Stimulated activated naive CD8-positive, alpha-beta T cell treated with anti-CD3 and anti-CD28 coated beads, Interleukin-15, amount 100 ng/mL, for 72 hours (primary cell): ENCODE measurements at places on chromosomes 5 and 9.

- DNase-seq, result no peak
These were observed 198.0 kb upstream of the MVB12B start for GRCh38 chr9:126128494-126129142.

DNA sequence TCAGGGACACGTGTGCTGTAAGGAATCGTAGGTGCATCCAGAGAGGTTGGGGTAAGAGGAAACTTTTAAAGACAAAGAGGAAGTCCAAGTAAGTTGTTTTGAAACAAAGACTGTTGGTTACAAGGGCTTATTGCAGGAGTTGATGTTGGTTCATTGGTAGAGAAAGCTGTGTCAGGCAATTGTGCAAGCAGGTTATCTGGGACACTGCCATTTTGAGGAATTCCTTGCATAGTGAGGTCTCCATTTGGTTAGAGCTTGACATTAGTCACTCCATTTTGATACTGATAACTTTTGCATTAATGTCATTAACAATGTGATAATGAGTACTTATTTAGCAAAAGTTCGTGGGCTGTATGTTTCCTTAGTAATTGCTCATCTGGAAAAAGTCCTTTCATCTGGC is 24.9 kb downstream of the CNOT6 start:
- DNase-seq, result no peak

DNA sequence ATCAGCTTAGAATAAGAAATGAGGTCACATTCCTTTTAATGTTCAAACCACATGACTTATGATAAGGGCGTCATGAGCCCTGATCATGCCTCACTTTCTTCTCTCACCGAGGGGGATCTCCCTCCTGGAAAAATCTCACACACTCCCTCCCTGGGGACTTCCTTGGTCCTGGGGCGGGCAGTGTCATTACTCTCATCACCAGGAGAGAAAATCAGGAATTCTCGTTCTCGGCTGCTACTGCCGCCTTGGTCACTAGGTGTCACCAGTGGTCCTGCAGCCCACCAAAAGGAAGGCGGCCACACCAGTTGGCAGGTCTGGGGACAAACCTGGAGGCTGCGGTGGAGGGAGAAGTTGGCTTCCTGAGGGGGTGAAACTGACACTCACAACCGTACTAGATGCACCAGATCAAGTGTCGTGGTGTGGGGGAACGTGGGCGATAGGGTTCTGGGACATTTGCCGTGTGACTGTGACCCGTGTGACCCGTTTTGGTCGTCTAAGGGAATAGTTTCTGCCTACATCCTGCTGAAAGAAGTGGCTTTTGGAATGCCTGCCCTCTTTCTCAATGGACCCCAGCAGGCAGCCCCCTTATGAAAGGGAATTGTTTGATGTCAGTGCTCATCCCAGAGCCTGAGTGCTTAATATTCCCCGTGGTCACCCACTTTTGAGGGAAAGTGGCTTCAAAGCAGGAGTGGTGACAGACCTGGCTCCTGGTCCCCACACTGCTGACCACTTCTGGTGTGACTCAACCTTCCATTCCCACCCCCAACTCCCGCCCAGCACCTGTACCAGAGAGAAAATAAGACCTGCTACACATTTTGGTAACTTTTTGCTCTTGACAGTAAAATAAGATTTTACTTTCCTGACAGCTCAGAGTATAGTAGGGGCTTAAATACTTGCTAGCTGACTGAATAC is 63.2 kb downstream of the ACER2 start:
- DNase-seq, result peak; percentile 72

DNA sequence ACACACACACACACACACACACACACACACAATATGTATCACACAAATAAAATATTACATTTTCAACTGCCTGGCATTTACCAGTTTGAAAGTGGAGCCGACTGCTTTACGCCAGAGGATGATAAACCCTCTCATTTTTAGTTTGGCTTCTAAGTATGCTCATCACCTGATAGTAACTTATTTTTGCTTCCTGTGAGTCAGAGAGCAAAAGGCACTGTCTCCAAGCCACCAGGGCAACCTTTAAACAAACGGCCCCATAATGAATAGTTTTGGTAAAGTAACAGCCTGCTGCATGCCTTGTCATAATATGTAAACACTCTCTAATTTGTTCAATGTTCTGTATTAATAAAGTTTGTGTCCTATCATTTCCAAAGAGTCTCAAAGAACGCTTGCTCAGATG is 26.9 kb downstream of the KLF4 start:
- DNase-seq, result no peak

DNA sequence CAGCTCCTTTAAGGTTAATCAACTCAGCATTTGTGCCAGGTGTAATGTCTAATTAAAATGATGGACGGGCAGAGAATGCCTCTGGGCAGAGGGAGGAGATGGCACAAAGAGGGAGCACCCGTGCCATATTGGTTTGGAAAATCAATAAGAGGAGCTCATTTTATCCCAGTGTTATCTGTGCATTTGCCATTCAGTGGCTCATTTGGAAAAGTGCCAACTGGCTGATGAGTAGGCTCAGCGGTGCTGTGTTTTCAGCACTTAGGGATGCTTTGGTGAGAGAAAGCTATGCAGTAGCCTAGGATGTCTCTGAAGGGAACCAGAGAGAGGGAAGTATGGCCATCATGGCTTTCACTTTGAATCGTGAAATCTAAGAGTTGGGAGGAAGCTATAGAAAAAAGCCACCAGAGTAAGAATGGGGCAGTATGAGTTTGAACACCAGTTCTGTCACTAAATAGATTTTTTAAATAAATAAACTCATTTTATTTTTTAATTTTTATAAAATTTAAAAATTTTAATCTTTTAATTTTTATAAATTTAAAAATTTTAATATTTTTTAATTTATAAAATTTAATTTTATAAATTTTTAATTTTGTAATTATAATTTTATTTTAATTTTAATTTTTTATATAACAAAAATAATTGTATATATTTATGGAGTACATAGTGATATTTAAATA is 472.8 kb downstream of the BRINP1 start:
- DNase-seq, result no peak

GRCh38 chr5:140113180-140113698 is 670 bp upstream of the PURA start:
- DNase-seq, result no peak

DNA sequence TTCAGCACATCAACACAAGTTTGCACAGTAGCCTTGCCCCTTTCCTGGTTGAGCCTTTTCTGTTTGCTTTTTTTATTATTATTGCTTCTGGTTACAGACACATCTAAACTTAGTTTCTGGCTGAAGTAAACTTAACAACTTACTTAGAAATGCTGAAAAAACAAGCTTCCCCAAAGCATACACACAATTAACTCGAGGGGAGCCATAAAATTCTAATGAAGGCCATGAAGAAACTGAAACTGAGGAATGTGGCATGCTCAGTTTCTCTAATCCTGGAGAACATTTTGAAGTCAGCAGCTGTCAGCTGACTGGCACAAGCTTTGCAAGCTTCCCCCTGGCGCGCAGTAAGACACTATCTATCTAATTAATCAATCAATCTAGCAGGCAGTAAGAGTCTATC is 3.7 kb downstream of the MYO10 start:
- DNase-seq, result no peak

GRCh38 chr5:36744773-36745589 is 131.6 kb upstream of the NIPBL start:
- peak; percentile 39 for DNase-seq

GRCh38 chr9:125631391-125632085 is 75.5 kb downstream of the MAPKAP1 start:
- DNase-seq, result peak; percentile 20

DNA sequence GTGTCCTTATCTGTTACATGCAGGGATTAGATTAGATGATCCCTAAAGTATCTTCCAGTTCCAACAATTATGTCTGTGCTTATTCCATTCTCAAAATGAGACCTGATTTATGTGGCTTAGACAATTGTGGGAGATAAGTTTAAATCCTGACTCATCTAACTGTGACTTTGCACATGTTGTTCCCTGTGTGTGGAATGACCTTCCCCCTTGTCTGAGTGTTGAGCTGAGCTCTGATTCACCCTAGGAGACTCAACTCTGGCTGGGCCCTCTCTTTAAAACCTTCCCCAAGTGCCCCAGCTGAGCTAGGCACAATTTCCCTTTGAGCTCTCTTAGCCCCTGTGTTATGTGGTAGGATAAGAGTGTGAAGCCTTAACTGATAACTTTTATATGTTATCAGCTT is 118.9 kb upstream of the ELL2 start:
- DNase-seq, result no peak

DNA sequence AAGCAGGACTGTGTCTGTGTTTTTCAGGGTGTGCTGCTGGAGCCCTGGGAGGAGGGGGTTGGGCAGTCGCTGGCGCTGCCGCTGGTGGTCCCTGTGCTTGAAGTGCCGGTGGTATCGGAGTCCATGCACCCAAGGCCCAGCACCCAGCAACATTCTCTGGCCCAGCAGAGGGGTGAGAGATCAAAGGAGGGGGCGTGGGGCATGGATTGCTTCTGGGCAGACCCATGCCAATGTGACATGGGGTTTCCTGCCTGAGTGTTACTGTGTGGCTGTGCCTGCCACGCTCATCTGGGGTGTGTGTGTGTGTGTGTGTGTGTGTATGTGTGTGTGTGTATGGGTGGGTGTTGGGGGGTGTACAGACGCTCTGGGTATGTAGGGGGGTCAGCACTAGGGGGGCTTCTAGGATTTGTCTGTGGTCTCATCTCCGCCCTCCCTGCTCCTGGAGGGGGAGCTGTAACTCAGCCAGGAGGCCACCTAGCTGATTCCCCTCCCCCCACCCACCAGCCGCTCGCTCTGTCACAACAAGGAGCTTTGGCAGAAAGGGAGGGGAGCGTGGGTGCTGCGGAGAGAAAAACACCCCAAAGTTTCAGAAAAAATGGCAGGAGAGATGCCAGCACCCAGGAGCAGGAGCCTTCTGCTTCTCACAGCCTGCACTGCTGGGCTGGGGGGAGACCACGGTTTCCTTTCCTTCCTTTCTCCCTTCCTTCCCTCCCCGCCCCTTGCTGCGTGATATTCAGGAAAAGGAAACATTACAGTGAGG is 35.9 kb upstream of the HSPA9 start:
- no peak for DNase-seq

DNA sequence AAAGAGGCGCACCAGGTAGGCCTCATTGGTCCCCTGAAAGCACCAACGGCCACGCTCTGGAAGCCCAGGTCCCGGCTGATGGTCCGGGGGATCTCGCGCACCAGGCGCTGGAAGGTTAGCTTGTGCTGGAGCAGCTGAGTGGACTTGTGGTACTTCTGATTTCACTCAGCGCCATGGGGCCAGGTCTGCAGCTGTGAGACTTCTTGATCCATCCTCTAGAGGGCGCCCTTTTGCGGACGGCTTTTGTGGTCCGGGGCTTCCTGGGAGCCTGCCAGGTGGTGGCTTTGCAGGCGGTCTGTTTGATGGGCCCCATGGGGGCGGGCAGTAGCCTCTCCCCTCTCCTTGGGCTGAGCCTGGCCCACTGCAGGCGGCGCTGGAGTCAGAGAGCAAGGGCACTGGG is 10.4 kb downstream of the TAF11L12 start:
- no peak for DNase-seq

GRCh38 chr5:120988941-120989340 is 524.8 kb downstream of the PRR16 start:
- DNase-seq, result no peak

DNA sequence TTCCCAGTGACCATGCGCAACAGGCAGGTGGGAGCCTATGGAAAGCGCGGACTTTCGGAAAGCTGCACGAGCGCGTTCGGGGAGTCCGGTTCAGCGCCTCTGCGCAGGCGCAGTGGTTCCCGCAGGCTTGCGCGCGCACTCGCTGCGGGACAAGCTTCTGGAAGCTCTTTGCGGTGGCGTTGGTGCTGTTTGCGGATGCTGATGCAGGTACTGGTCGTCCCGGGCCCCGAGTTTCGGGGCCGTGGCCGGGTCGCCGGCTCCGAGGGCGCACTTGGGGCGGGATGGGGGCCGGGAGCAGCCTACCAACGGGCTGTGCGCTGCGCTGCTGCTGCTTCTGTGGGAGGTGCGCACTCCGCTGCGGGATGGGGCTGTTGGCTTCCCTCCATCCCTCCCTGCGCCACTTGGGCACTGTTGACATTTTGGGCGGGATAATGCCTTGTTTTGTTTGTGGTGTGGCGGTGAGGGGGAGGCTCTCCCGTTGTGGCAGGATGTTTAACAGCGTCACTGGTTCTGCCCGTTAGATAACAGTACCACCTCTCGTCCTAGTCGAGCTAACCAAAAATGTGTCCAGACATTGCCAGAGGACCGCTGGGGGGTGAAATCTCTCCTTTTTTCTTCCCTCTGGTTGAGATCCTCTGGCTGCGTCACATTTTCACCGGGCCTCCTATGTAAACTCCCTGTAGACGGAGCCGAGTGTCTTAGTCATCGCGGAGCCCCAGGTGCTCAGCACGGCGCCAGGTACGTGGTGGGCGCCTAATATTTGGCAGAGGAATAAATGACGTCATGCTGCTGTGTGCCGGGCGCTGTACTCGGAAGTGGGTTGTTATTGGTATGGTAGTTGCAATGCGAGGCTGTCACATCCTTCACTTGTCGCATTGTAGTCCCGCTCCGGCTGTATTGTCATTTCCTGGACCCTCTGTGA is at the start of gene ZNF483:
Gene ZNF483 (plus strand): TSS at position 124 of the 922 bp plus-strand sequence. CDS start 2,217 bp downstream, outside the sequence.
- peak; percentile 58 for DNase-seq

GRCh38 chr5:135076051-135076491 is 42.0 kb upstream of the PITX1 start:
- no peak for DNase-seq

DNA sequence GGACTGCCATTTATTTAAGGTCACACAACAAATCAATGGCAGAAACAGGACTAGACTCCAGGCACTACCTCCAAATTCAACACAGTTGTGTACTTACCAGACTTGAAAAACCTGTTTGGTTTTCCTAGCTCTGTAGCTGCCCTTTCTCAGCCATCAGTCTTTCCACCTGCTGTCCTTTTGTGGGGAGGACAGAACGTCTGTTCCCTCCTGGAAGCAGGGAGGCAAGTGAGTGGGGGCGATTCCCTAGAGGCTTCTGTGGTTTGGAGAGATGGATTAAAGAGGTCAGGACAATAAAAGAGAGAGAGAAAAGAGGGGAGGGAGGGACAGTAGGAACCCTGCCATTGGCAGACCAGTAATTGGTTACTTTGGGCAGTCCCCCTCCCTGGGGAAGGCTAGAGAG is 14.7 kb downstream of the ASTN2 start:
- no peak for DNase-seq

GRCh38 chr9:25773805-25774204 is 95.6 kb upstream of the TUSC1 start:
- no peak for DNase-seq

- DNase-seq, result no peak
These were observed 10.3 kb upstream of the FCN2 start for GRCh38 chr9:134870301-134870694.

- DNase-seq, result no peak
These were observed 130.2 kb upstream of the FSTL4 start for GRCh38 chr5:133742431-133742988.

- DNase-seq, result no peak
These were observed 646.8 kb upstream of the WWC1 start for GRCh38 chr5:167644619-167645018.
